ENCODE measurements at places on chromosomes 11 and 22.

- DNase-seq = peak; percentile 0
Observed at GRCh38 chr11:8531312-8531711, 62.7 kb downstream of the STK33 start.

- no peak for DNase-seq
Observed at GRCh38 chr11:13209379-13209778, 68.2 kb upstream of the BMAL1 start.

DNA sequence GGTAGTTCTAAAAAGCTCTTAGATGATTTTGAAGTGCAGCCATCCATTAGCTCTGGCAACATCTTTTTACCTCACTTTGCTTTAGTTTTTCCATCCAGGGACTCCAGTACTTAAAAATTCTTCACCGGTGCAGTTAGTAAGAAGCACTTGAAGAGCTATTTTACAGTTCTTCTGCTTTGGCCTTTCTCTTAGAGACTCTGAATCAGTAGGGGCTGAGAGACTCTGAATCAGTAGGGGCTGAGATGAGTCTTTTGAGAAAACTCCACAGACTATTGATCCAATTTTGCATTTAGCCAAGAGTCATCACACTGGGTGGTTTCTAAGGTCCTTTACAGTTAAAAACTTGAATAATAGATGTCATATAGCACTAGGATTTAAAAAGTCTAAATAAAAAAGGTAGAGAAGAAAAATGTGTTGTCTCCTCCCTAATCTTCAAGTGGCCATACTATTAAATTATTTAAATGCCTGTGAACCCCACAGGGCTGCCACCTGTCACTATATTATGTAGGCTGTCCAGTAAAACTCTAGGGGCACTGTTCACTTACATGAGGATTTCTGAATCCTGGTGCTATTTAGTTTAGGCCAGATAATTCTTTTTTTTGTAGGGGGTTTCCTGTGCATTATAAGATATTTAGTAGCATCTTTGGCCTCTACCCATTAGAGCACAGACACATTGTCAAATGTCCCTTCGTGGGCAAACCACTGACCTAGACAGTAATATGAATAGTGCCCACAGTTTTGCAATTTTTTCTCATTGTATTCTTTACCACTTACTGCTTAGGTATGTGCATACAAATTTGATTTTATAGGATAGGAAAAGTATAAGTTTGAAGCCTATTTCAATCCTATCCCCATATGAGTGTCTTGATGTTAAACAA, 26.3 kb upstream of the HIKESHI start:
- DNase-seq = no peak

- DNase-seq = no peak
Observed at GRCh38 chr11:27806122-27806521, 105.9 kb upstream of the BDNF start.

DNA sequence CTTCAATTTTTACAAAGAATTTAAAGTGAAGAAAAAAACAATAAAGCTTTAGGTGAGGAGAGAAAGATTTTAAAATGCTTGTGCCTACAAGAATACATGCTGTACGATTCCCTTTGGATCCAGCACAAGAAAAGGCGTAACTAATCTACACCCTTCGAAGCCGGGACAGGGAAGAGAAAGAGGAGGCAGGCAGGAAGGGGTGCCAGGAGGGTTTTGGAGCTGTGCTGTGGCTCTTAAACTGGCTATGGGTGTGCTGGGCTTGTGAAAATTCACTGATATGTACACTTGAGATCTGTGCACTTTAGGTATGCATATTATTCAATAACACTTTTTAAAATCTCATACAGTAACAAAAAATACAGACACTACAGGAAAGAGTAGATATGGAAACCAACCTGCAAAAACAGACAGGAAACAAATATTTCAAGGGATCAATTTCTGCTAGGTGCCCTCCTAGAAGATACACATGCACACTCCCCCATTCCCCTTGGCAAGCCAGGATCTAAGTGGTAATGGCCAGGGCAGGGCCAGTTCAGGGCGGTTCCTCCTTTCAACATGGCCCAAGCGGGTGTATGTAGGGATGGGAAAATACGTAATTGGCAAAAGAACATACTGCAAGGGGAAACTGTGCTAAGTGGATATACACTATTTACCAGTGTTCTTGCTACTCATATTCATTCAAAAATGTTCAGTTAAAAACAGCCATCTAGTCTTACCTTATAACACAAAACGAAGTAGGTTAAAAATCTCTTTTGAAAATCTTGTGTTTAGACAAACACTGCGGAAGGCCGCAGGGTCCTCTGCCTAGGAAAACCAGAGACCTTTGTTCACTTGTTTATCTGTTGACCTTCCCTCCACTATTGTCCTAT, 54.2 kb downstream of the PACSIN2 start:
- no peak for DNase-seq

DNA sequence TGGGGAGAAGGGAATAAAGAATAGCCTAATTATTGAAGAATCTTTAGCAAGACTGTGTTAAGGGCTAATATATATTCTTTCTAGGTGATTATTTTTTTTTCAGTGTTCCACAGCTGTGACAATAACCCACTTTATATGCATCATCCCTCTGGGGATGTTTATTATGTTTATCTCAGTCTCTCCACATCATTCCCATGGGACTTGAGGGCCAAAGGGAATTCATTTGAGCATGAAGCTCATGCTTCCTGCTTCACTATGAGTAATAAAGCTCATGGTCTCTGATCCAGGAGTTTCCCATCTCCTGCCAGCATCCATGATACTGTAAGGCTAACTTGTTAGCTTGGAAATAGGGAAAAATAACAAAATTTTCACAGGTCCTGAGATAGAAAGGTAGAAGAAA, 1888.4 kb downstream of the LRRC4C start:
- DNase-seq = no peak

GRCh38 chr11:2788168-2789071, 88.6 kb upstream of the KCNQ1OT1 start:
- DNase-seq = no peak

GRCh38 chr11:89612096-89612495, 98.0 kb upstream of the TRIM77 start:
- DNase-seq = no peak

DNA sequence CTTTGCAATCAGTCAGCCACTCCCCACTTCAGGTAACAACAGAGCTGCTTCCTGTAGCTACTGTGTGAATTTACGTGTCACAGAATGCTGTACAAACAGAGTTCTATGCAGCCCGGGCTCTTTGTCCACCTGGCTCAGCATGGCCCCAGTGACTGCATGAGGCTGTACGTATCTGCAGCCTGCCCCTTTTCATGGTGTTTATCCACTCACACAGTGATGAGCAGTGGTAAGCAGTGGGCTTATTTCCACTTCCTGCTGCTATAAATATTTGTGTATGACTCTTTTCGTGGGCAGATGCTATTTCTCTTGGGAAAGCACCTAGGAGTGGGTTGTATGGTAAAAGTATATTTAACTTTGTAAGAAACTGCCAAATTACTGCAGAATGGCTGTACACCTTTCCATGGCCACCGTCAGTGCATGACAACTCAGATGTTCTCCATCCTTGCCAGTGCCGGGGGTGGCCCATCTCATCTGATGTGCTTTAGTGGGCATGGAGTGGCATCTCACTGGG, 43.3 kb downstream of the MYEOV start:
- peak; percentile 30 for DNase-seq

DNA sequence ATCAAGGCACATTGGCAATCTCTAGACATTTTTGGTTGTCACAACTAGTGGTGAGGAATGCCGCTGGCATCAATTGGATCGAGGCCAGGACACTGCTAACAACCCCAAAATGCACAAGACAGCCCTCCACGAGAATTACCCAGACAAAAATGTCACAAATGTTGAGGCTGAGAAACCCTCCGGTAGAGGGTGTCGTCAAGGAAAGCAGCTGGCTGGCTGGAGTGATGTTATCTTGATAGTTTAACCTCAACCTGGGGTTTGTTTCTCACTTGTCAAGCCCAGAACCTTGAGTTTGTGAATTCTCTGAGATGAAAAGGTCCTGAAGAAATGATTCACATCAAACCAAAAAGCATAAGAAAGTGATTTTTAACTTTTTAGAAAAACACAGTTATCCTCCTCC, 21.1 kb upstream of the TMPRSS13 start:
- DNase-seq = peak; percentile 18

- DNase-seq = no peak
Observed at GRCh38 chr11:8415195-8415594, 151.5 kb upstream of the LMO1 start.

- DNase-seq = no peak
Observed at GRCh38 chr11:115552151-115552772, 48.0 kb upstream of the CADM1 start.

DNA sequence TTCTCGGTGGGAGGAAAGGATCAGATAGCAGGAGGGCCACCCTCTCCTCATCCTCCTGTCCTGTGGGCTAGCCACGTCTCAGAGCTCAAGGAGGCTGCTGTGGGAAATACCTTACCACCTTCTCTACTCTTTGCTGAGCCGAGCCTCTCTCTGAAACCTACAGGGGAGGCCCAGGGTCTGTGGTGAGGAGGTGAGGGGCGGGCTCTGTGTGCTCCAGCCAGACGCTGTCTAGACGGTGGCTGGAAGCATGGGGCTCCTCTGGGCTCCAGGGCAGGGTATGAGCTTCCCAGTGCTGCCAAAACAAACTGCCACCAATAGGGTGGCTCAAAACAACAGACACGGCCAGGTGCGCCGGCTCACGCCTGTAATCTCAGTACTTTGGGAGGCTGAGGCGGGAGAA, 5.5 kb upstream of the TMPRSS6 start:
- no peak for DNase-seq

DNA sequence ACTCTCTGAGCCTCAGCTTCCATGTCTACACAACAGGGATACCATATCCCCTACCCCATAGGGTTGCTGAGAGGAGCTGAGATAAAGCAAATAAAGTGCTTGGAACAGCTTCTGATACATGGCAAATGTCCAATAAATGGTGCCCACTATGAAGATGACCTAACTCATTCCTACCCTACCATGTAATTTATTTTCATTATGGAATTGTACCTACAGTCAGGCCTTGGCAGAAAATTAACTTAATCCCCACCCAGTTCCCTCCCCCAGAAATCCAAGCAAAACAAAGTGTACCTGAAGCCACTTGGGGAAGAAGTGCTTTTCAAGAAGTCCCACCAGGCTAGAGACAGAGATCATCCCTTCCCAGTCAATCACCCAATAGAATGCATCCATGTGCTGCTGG, 10.8 kb downstream of the SRRD start:
- no peak for DNase-seq

GRCh38 chr11:103609117-103610066, 427.0 kb upstream of the DDI1 start:
- DNase-seq = peak; percentile 93

GRCh38 chr11:116240710-116241109, 532.1 kb downstream of the BUD13 start:
- peak; percentile 8 for DNase-seq

- no peak for DNase-seq
Observed at GRCh38 chr11:39345834-39346442, 2113.5 kb downstream of the LRRC4C start.

GRCh38 chr11:43516316-43516850, 157.7 kb downstream of the TTC17 start:
- DNase-seq = no peak

DNA sequence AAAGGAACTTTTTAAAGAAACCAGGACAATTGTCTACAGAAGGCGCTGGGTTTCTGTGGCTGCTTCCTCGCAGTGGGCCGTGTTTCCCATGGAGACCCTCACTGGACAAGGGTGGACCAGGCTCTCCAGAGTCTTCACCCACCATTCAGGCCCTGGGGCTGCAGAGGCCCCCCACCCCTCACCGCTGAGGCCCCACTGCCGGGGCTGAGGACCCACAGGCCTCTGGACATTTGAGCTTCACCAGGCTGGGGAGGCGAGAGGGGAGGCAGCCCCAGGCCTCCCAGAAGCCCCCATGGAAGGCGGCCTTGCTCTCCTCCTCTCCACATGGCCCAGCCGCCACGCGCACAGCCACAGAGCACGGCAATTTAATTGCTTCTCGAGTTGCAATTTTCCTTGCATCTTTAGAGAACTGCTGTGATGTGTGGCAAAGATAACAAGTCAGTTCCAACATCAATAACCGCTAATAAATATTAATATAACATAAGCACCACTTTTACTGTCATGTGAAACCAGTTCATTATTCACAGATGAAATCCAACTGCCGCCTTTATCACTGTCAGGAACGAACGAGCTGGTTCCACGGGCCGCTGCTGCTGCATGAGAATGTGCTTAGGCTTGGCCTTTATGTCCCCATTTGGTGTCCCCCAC, 81.0 kb downstream of the PHF21B start:
- no peak for DNase-seq

DNA sequence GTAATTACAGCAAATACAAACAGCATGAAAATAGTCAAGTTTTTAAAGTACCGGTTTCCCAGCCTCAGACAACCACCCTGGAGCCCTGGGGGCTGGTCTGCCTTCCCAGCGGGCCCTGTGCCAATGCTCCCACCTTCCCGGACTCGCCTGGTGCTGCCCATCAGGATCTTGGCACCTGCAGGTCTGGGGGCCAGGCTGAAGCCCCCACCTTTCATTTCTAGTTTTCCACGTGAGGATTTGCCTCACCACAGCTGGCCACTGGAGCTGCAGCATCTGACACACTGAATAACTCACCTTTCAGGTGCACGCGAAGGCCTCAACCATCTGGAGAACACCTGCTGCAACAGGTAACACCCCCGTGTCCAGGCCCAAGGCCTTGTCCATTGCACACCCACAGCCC, 108.7 kb upstream of the THY1 start:
- no peak for DNase-seq

DNA sequence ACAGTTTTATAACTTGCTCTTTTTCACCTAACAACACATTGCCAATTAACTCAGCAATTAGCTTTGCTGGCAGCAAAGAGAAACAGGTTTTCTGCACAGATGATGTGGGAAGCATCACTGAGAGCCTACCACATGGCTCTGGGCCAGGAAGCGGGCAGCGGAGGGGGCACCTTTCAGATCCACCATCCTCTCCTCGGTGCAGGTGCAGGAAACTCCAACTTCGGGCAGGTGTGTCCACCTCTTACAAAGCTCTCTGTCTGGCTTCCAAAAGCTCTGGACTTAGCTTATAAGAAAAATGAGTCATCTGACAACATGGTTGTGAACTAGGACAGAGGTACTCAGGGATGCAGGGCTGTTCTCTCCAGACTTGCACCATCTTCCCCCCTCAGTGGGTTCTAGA, 77.0 kb downstream of the RPS6KA4 start:
- no peak for DNase-seq

- DNase-seq = peak; percentile 44
Observed at GRCh38 chr11:2943711-2944118, 14.5 kb upstream of the PHLDA2 start.

- DNase-seq = no peak
Observed at GRCh38 chr11:41245704-41246398, 213.6 kb downstream of the LRRC4C start.

DNA sequence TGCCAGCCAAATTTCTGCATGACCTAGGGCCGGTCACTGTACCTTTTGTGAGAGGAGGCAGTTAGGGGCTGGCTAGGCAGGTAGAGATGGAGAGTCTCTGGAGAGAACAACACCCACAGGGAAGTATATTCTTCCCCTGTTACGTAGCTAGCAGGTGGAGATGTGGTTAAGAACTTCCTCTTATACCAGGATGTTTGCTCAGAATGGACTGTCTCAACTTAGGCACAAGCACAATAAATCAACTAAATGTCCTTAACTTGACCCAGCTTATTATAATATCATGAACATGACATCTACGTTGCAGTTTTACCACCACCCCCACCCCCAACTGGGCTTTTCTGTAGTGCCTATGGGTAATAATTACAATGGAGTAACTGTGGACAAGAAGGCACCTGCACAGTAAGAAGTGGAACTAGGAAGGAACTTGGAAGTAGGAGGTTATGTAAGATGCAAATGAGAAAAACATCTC, 60.7 kb upstream of the MPEG1 start:
- DNase-seq = no peak

GRCh38 chr22:50528682-50529415, 963 bp downstream of the TYMP start:
- no peak for DNase-seq

- DNase-seq = no peak
Observed at GRCh38 chr11:115488945-115489344, 15.3 kb downstream of the CADM1 start.
